WTC11 (cell line): ENCODE measurements at places on chromosomes 11 and 22. TPM values are rescaled to one million over a fixed set of nuclear protein-coding genes. Genes with fewer than 3 reads are reported as not detected.

MN1 gene
- total RNA-seq = 16.3 to 21.3 TPM (median 16.7 TPM) in 3 replicates

OR2AG2 gene
- 0.09 to 0.21 TPM (median 0.17 TPM) in 3 replicates for total RNA-seq

CHADL gene
- 1.2 to 1.7 TPM (median 1.5 TPM) in 3 replicates for total RNA-seq

SLC22A12 gene
- not detected in 3 replicates for total RNA-seq

REXO2 gene
- 90.2 to 99.1 TPM (median 98.8 TPM) in 3 replicates for total RNA-seq

USP2 gene
- total RNA-seq = 7.3 to 8.2 TPM (median 8.0 TPM) in 3 replicates

PLAAT4 gene
- 1.1 to 2.9 TPM (median 1.4 TPM) in 3 replicates for total RNA-seq

CD248 gene
- 2.6 to 2.8 TPM (median 2.7 TPM) in 3 replicates for total RNA-seq

SOX6 gene
- total RNA-seq = 0.13 to 0.62 TPM (median 0.32 TPM) in 3 replicates

PLEKHA7 gene
- total RNA-seq = 13.0 to 16.2 TPM (median 15.3 TPM) in 3 replicates

FKBP2 gene
- total RNA-seq = 57.2 to 65.9 TPM (median 61.7 TPM) in 3 replicates

RAB38 gene
- 13.3 to 18.4 TPM (median 17.5 TPM) in 3 replicates for total RNA-seq

GPHA2 gene
- 1.0 to 1.6 TPM (median 1.6 TPM) in 3 replicates for total RNA-seq

SPA17 gene
- total RNA-seq = 3.5 to 3.8 TPM (median 3.5 TPM) in 3 replicates

C11orf86 gene
- 0.44 to 0.87 TPM (median 0.68 TPM) in 3 replicates for total RNA-seq

SCN2B gene
- total RNA-seq = 0.16 to 0.37 TPM (median 0.20 TPM) in 3 replicates

APOBEC3G gene
- 1.8 to 2.2 TPM (median 2.1 TPM) in 3 replicates for total RNA-seq

TRIM66 gene
- 5.6 to 8.0 TPM (median 7.8 TPM) in 3 replicates for total RNA-seq

LYVE1 gene
- 0.24 to 0.37 TPM (median 0.32 TPM) in 3 replicates for total RNA-seq

LDLRAD3 gene
- total RNA-seq = 12.6 to 14.5 TPM (median 14.5 TPM) in 3 replicates

CLDN5 gene
- 1.0 to 1.9 TPM (median 1.5 TPM) in 3 replicates for total RNA-seq

BEST1 gene
- total RNA-seq = 0.17 to 0.32 TPM (median 0.21 TPM) in 3 replicates

JAML gene
- total RNA-seq = 0.24 to 0.37 TPM in 2 of 3 replicates, not detected in the other

SAA2 gene
- total RNA-seq = 4.1 to 8.2 TPM (median 5.0 TPM) in 3 replicates

RAB39A gene
- total RNA-seq = 9.5 to 12.1 TPM (median 10.6 TPM) in 3 replicates

HTR3B gene
- not detected in 3 replicates for total RNA-seq

NLRP14 gene
- total RNA-seq = 0.05 to 0.16 TPM (median 0.07 TPM) in 3 replicates

DLG2 gene
- 12.9 to 17.5 TPM (median 15.2 TPM) in 3 replicates for total RNA-seq

LMO1 gene
- 0.39 to 0.44 TPM (median 0.44 TPM) in 3 replicates for total RNA-seq

ABCG4 gene
- total RNA-seq = 1.9 to 4.4 TPM (median 2.1 TPM) in 3 replicates

TRIM6 gene
- 25.4 to 30.2 TPM (median 30.0 TPM) in 3 replicates for total RNA-seq

SUSD2 gene
- total RNA-seq = 0.85 to 1.1 TPM (median 0.94 TPM) in 3 replicates

OVOL1 gene
- 6.8 to 7.7 TPM (median 7.7 TPM) in 3 replicates for total RNA-seq

TRPM5 gene
- 0.07 to 0.09 TPM in 2 of 3 replicates, not detected in the other for total RNA-seq

OR10A4 gene
- total RNA-seq = not detected in 3 replicates

PRR5 gene
- 12.3 to 15.6 TPM (median 13.6 TPM) in 3 replicates for total RNA-seq

SLC17A6 gene
- total RNA-seq = 0.11 to 0.24 TPM (median 0.14 TPM) in 3 replicates

ARHGAP8 gene
- 50.5 to 61.4 TPM (median 58.0 TPM) in 3 replicates for total RNA-seq

CHST1 gene
- 2.4 to 2.6 TPM (median 2.4 TPM) in 3 replicates for total RNA-seq

MS4A15 gene
- total RNA-seq = 0.09 to 0.41 TPM (median 0.39 TPM) in 3 replicates

VPREB1 gene
- not detected in 3 replicates for total RNA-seq

OR51B2 gene
- total RNA-seq = not detected in 3 replicates

APOA5 gene
- 0.09 to 0.32 TPM (median 0.20 TPM) in 3 replicates for total RNA-seq

ZBTB16 gene
- 0.34 to 0.57 TPM (median 0.55 TPM) in 3 replicates for total RNA-seq

SCGB2A2 gene
- not detected in 3 replicates for total RNA-seq

OR8D1 gene
- total RNA-seq = not detected in 3 replicates

OR5P2 gene
- not detected in 3 replicates for total RNA-seq

TEX12 gene
- not detected in 3 replicates for total RNA-seq

PSMD13 gene
- 144 to 148 TPM (median 147 TPM) in 3 replicates for total RNA-seq

MPZL2 gene
- total RNA-seq = 1.2 to 1.8 TPM (median 1.4 TPM) in 3 replicates

CECR2 gene
- 110 to 111 TPM (median 110 TPM) in 3 replicates for total RNA-seq

INPP5J gene
- 6.2 to 9.0 TPM (median 7.7 TPM) in 3 replicates for total RNA-seq

RBM4B gene
- 14.1 to 21.3 TPM (median 20.3 TPM) in 3 replicates for total RNA-seq

TIGD3 gene
- 1.9 to 2.3 TPM (median 2.1 TPM) in 3 replicates for total RNA-seq

APOBEC3H gene
- total RNA-seq = 0.42 to 0.80 TPM (median 0.66 TPM) in 3 replicates

FOXRED1 gene
- 59.4 to 64.4 TPM (median 61.9 TPM) in 3 replicates for total RNA-seq

THY1 gene
- total RNA-seq = 325 to 376 TPM (median 365 TPM) in 3 replicates
